Effector memory CD8-positive, alpha-beta T cell (primary cell): ENCODE measurements at places on chromosomes 12 and 14.

- no peak for DNase-seq
These were observed 91.2 kb downstream of the CEP128 start for GRCh38 chr14:80850197-80850814.

GRCh38 chr12:104454997-104455396, 1.8 kb upstream of the CHST11 start:
- no peak for DNase-seq

- DNase-seq = no peak
These were observed 24.8 kb downstream of the GOLGA3 start for GRCh38 chr12:132803888-132804287.

DNA sequence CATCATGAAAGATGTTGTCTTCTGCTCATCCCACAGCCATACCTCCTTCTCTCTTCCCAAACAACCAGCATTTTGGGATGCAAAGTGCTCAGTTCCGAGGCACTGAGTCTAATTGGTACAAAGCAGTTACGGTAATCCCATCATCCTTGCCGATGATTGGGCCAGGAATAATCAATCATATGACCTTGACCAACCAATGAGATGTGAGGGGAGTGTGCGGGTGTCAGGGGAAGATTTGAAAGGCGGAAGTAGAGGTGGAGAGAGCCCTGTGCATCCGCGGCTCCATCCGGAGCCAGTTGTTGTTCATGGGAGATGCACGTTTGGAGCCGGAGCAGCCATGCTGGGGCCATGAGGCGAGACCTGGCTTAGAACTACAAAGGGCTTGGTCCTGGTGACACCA, 67.3 kb downstream of the SYNE3 start:
- no peak for DNase-seq

GRCh38 chr12:114479831-114480230, 73.9 kb upstream of the TBX5 start:
- no peak for DNase-seq

DNA sequence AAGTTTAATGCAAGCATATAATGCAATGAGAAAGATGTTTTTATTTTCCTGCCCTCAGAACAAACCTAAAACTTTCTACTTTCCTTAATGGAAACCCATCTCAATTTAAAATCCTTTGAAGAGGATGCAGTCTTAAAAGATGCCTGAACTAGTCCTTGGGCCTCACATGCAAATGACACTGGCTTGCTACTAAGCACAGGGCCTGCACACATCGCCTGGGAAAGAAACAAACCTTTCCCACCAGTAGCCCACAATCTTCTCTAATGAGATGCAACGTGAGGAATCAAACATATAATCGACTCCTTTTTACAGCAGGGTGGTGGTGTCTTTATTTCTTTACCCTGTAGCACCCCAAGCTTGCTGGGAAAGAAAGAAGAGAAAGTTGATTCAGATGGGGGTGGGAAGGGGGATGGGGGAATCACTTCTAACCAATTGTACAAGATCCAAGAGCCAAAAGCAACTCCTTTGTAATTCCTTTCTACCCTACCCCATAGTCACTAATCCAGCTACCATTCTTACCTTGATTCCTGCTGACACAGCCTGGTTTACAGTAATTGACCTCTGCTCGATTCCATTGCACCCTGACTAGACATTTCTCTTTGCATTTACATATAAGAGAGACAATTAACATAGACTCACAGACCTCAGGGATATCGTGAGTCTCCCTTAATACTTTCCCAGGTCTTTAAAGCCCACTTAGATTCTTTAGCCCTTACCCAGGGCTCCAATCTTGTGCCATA, 69.5 kb upstream of the FERMT2 start:
- no peak for DNase-seq

DNA sequence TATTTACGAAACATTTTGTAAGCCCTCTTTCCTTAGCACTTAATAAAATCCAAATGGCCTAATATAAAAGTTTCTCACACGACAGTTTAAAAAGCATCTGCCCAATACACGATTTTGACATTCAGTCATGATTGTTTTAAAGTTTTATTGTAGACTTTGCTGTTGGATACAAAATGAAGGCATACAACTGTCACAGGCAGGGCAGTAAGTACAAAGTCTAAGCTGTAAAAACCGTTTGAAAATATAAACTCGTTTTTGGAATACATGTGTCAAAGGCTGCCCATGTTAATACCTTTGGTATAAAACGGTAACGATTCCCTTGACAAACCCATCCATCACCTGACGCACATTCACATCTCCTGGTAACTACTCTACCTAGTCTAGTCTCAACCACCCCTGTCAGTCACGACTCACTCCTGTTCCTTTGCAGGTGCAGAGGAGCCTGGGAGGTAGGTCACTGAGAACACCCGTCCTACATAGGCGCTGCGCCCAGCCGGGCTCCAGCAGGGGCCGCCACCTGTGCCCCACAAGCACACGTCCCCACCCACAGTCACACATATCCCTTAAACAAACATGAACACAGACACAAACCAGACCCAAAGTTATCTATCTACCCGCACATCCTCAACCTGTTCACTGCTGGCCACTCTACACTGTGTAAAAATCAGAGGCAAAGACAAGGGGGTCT, 27.1 kb downstream of the KCTD10 start:
- DNase-seq = no peak

- DNase-seq = no peak
These were observed 17.9 kb downstream of the CERS5 start for GRCh38 chr12:50149311-50149710.

- no peak for DNase-seq
These were observed 1.5 kb upstream of the KRT6A start for GRCh38 chr12:52494518-52494917.

GRCh38 chr14:72594099-72594901, 299.6 kb downstream of the DPF3 start:
- DNase-seq = peak; percentile 49

DNA sequence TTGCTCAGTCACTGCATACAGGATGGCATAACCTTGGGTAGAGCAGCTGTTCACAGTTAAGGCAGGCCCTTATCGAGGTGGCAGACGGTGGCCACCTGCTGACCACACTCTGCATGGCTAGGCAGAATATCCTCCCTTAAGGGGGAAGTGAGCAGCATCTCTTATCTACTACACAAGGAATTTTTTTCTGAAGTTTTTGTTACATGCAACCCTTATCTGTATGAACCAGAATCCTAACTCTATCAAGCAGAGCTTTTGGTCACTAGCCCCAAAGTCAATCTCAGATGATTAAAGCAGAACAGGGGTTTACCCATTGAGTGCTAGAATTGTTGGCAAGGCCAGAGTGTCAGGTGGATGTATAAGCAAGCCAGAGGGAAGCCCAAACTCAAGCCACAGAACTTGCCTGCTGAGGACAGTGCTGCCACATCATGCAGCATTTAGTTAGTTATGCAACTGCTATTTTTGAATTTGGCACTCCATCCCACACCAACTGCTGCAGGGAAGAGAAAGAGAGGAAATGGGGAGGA, 192.8 kb downstream of the TBX5 start:
- no peak for DNase-seq

DNA sequence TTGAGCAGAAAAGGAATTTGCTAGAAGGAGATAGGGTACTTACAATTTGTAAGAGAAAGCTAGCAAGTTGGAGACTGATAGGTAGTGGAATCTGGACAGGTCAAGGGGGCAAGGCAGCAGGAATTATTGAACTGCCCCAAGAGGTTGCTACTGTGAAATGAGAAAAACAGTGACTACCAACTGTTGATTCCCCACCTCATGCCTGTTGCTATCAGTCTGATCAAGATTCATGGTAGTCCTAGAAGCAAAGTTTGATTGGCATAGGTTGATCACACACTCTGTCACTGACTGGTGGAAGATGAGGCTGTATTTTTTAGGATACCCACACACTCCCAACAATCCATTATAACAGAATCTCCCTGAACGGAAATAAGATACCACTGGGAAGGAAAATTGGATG, 89.4 kb upstream of the IGF1 start:
- no peak for DNase-seq

DNA sequence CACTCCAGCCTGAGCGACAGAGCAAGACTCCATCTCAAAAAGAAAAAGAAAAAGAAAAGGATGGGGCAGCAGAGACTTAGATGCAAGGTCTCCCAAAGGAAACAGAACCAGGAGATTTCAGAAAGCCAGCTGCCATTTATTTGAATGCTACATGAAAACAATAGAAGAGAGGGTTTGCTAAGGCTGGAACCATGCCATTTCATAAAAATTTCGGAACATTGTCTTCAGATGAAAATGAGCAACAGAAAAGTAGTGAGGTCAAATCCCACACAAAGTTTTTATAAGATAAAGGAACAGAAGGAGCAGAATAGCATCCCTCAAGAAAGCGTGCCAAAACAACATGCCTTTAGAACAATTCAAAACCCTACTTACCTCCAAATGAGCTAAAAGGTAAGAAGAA, 175.3 kb downstream of the ETV6 start:
- DNase-seq = no peak

DNA sequence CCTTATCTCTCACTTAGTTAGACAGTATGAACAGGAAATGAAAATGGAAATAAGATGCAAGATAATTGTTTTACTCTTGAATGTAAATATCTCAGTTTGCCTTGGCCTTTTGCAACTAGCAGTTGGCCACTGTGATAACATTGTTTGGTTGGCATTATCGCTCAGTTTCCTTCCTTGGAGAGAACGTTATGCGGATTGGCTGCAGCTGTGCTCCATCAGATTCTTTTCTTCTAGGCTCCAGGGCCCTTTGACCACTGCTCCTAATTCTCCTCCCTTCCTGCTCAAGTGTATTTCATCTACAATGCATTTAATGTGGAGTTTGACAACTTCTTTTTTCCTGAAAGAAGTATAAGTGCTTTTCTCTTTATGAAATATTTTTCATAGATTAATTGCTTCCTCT, 284.2 kb downstream of the ADAMTS20 start:
- no peak for DNase-seq

DNA sequence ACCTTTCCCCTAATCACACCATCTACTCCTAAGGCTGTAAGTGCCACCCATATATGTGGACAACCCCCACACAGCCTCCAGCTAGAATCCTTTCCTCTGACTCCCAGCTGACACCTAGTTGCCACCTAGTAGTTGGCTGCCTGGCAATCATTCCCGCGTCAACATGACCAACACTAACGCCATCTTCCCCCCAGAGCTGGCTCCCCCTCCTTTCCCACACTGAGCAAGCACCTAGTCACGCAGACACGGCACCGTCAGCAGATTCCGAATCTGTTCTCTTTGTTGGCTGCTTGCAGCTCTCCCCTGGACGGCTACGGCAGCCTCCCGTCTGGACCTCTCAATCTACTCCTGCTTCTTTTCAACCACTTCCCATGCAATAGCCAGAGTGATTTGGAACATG, 27.7 kb downstream of the UBR7 start:
- no peak for DNase-seq

DNA sequence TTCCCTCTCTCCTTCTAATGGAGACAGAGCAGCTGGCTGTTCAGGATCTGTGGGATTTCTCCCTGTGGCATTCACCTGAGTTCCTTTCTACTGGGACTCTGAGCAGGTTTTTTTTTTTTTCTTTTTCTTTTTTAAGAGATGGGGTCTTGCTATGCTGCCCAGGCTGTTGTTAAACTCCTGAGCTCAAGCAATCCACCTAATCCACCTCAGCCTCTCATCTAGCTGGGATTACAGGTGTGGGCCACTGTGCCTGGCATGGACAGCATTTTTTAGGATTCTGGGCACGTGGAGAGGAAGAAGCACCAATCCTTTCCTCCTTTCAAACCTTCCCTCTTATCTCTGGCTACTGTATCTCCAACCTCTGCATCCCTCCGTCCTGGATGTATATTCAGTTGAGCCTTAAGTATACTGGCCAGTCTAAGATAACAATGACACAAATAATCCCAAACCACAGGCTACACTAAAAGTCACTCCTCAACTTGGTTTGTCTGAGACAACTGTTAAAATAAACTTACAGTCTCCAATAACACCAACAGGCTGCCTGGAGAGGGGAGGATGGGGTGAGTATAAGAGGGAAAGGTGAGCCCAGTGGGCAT, 16.4 kb upstream of the CELA1 start:
- DNase-seq = no peak
